OCI-LY7 (cell line): ENCODE measurements at places on chromosomes 12 and 14.

GRCh38 chr12:80813820-80814219, 97.1 kb downstream of the MYF5 start:
- DNase-seq, result no peak

- DNase-seq, result no peak
Measured at GRCh38 chr14:103418481-103418818, 33.2 kb downstream of the MARK3 start.

GRCh38 chr12:56020423-56021184, at the start of gene IKZF4:
TSS of gene IKZF4 (plus strand) at chr12:56021043. CDS start at chr12:56021494, 451 bp downstream.
- no peak for DNase-seq

DNA sequence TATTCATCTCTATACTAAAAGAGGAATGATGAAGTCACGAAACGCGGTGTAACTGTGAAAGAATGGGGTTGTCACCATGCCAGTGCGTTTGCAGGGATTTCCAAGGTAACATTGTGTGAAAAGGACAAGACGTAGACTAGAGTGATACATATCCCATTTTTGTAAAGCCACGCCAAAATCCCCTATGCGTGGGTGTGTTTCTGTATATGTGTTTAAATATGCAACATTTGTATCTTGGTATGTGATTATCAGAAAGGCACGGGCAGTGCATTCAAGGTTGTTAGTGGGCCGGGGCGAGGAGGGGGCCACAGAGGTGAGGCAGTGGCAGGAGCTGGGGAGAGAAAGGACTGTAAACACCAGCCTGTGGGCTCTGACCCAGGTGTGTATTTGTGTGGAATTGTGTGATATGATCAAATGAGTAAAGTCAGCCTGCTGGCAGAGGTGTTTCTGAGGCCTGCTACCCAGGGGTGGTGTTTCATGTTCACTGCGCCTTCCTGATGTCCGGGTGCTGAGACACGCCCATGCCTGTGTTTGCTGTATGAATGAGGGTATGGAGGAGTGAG, 137.8 kb downstream of the ADGRD1 start:
- no peak for DNase-seq

DNA sequence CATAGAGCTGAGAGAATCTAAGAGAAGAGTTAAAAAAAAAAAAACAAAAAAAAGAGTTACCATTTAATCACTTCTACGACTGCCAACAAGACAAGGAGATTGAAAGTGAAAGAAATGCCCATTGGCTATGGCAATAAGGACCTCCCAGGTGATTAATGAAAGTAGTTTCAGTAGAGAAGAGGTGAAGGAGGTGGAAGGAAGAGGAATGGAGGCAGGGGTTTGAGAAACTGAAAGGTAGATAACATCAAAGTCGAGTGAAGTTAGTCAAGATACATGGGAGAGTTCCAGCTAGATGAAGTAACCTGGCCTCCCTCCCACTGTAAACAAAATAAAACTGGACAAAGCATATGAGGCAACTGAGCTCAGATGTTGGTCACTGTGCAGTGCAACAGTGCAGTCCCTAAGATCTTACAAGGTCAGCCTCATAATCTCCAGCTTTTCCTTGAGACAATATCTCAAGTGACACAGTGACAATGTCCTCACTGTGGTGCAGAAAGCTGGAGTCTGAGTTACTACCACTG, 118.0 kb upstream of the CCDC198 start:
- DNase-seq, result no peak

DNA sequence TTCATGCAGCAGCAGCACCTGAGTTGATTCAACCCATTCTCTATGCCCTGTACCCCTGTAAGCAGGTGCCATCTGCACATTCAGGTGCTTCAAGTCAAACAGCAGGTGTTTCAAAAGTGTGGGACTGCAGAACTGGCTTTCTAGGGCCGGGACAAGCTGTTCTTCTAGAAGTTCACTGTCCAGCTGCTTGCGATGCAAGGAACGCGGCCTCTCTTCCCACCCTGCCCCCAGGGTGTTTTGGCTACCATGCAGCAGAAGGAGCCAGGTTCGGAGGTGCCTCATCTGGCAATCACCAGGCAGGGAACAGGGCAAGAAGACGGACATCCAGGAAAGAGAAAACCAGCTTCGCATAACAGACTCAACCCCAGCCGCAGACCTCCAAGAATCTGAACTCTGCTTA, 35.2 kb downstream of the TMEM132D start:
- no peak for DNase-seq

DNA sequence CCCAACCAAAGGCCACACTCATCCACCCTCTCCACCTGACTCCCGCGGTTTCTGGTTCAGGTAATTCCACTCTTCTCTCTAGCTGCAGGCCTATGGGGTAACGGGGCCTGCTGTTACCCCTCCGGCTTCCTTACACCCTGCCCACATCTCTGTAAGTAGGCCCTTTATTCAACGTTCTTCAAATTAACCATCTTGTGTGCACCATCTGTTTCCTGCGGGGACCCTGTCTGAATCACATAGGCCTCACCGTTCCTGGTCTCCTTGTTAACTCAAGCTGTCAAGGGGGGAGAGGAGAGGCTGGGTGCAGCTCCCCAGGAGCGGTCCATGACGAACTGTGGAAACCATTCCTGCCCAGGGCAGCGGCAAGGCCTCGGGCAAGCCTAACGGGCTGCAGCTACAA, 9.3 kb upstream of the DLK1 start:
- no peak for DNase-seq

- DNase-seq, result no peak
Measured at GRCh38 chr14:28468191-28469151, 298.1 kb upstream of the FOXG1 start.

DNA sequence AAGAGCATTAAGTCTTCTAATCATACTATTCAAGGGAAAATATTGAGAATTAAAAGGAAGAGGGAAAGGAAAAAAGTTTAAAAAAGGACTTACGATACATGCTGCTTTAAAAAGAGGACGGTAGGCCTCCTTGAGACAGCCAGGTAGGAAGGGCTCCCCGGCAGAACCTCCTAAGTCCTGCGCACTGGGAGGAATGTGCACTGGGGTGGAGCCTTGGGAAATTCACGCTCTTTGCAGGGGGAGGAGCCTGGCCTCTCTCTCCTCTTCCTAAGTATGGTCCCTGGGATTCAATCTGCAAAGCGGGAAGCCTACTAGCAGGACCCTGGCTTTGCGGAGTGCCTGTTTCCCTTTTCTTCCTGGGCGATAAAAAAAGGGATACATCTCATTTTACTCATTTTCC, 553.0 kb downstream of the RPS29 start:
- DNase-seq, result no peak

GRCh38 chr12:132364348-132364902, 35.0 kb upstream of the GALNT9 start:
- no peak for DNase-seq

GRCh38 chr12:101634724-101635123, 40.0 kb downstream of the MYBPC1 start:
- peak; percentile 80 for DNase-seq

- DNase-seq, result no peak
Measured at GRCh38 chr14:21861153-21861552, 187.5 kb upstream of the OR4E1 start.

GRCh38 chr12:104910196-104910840, 47.8 kb downstream of the SLC41A2 start:
- DNase-seq, result no peak

GRCh38 chr12:105341010-105341409, 10.5 kb downstream of the C12orf75 start:
- DNase-seq, result no peak

DNA sequence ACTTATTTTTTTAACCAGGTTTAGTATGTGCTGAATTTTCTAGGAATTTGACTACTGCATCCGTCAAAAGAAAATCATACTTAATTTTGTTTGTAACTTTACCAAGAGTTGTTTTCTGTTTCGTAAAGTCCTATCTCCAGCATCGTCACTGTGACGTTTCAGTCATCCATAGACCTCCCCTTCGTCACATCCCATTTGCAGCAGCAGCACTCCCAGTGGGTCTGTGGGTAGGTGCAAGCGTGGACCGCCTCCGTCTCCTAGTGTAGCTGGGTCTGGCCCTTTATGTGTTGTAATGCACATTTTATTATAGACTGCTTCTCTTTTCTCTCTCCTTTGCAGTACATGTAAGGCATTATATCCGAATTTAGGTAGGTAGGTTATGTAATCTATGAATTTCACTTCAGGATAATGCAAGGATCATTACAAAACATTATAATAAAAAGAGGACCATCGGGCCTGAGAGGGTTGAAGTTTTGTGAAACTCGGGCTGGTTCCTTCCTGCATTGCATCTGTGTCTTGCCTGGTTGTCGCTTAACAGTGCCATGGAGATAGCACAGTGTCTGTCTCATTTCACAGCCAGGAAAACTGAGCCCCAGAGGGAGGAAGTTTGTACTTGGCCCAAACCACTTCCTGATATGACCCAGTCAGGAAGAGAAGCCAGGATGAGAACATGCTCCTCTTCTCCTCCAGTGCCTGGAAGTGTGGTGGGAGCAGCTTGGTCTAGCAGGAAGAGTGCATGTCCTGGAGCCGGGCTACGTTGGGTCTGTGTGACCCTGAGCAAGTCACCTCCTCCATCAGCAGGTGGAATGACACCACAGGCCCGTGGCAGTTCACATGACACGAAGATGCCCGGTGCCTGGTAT, 41.3 kb downstream of the EVL start:
- DNase-seq, result no peak

DNA sequence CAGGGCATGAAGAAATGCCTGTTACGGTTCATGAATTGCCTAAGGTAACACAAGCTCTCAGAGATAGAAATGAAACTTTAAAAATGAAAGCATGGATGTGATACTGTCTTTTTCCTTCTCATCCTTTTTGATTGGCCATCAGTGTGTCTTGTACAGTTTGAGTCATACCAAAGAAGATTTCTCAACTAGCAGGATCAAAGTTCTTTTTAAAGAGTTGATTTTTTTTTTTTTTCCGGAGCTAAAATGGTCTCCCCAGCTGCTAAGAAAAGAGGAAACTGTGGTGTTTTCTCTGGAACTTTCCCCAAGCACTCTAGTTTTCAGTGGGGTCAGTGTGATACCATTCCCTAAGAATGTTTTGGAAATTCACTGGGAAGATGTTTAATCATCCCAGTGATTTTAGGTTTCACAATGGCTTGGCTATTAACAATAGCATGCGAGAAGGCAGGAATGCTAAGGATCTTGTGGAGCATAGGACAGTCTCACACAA, 105.0 kb downstream of the ETNK1 start:
- DNase-seq, result no peak

- no peak for DNase-seq
Measured at GRCh38 chr12:3492793-3493042, 1.7 kb downstream of the PRMT8 start.

DNA sequence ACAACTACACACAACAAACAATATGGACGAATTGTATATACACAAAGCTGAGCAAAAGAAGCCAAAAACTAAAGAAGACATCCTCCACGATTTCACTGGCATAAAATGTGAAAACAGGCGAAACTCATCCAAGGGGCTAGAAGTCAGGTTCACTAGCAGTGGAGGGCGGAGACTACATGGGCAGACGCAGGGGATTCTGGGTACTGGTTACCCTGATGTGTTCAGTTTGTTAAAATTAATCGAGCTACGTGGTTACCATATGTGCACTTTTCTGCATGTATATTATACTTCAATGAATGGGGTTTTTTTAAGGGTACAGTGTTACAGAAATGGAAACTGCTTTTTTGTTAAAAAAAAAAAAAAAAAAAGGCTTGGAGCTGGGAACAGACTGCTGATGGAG, 12.3 kb downstream of the KDM2B start:
- DNase-seq, result peak; percentile 51

DNA sequence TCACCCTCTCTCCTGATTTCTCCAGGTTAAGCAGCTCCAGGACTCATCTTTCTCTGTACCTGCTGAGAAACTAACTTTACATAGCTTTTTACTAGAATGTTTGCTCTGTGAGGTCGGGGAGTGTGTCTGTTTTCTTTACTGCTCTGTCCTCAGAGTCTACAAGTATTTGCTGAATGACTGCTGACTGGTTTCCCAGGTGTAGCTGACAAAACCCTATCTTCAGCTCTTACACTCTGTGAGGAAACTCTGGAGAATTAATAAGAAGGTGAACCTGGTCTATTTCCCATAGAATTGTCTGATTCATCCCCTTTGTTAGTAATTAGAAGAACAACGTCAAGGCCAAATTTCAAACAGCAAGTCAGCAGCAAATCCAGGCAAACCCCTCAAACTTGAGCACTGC, 226.8 kb downstream of the ZFP36L1 start:
- no peak for DNase-seq

DNA sequence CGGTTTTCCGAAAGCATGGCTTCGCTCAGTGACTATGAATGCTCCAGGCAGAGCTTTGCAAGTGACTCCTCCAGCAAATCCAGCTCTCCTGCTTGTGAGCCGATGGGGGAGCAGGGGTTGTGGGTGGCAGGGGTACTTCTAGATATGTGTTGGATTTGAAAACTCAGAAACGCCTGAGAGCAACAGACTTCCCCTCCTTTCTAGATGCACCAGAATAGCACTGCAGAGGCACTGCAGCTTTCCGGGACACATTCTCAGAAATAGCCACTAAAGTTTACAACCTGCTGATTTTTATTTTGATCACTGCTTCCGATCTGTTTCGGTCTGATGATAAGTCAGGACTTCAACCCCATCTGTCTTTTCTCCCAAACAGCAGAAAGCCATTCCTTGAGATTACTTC, 8.6 kb downstream of the TCP11L2 start:
- DNase-seq, result no peak

- no peak for DNase-seq
Measured at GRCh38 chr14:29222671-29223268, 456.2 kb downstream of the FOXG1 start.

DNA sequence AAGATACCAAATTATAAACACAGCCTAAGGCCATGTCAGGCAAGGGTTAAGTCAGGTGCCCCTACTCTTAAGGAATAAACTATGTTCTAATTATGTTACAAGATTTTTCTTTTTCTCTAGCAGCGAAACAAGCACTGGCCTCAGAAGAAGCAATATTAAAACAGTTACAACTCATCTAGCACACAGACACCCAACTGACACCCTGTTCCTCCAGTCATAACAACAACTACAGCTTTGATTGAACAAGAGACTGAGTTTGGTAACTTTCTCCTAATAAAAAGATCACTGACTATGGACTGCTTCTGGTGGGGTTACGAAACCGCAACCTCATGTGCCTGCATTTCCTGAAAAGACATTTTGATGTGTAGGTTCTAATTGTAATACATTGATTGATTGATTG, 3.3 kb upstream of the DAO start:
- no peak for DNase-seq

GRCh38 chr14:60220084-60220483, 28.9 kb upstream of the PPM1A start:
- DNase-seq, result no peak

- DNase-seq, result no peak
Measured at GRCh38 chr12:68835333-68835908, 27.4 kb downstream of the MDM2 start.

DNA sequence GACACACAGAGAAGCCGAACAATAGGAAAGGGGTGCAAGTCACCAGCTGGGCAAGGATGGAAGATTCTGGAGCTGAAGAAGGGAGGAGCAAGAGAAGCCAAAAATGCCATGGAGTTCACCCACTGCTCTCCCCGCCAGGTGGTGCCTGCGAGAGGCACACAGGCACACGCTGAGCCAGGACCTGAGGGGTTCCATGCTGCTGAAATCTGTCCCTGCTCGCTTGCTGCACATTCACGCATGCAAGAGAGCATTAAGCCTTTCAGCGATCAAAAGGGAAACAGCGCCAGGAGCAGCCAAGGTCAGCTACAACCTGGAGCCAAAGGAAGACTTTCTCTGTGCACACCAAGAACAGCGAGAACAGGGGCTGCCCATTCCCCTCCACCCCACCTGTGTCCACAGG, 104.1 kb downstream of the ANO2 start:
- DNase-seq, result no peak

- DNase-seq, result peak; percentile 58
Measured at GRCh38 chr14:20612403-20612802, 21.2 kb upstream of the RNASE12 start.
